ENCODE measurements at places on chromosomes 6 and 20. TPM values are rescaled to one million over a fixed set of nuclear protein-coding genes. Genes with fewer than 3 reads are reported as not detected.

- DNase-seq: no peak
These were observed 108.3 kb downstream of the KIF13A start for GRCh38 chr6:17879184-17879583.

- DNase-seq: no peak
These were observed 122.0 kb downstream of the TCP11 start for GRCh38 chr6:35019171-35019570.

Gene LIN28B
- 0.13 TPM for polyA plus RNA-seq

GRCh38 chr6:125200941-125201340, 47.4 kb downstream of the TPD52L1 start:
- DNase-seq: no peak

GRCh38 chr6:47278545-47278944, 31.2 kb downstream of the TNFRSF21 start:
- no peak for DNase-seq

- no peak for DNase-seq
These were observed 8.2 kb upstream of the CD93 start for GRCh38 chr20:23094213-23094896.

GRCh38 chr6:3320238-3320811, 61.6 kb downstream of the PSMG4 start:
- no peak for DNase-seq

Gene PRPH2
- polyA plus RNA-seq: 2.3 TPM

Gene CNR1
- polyA plus RNA-seq: 0.85 TPM

Gene OOEP
- not detected for polyA plus RNA-seq

DNA sequence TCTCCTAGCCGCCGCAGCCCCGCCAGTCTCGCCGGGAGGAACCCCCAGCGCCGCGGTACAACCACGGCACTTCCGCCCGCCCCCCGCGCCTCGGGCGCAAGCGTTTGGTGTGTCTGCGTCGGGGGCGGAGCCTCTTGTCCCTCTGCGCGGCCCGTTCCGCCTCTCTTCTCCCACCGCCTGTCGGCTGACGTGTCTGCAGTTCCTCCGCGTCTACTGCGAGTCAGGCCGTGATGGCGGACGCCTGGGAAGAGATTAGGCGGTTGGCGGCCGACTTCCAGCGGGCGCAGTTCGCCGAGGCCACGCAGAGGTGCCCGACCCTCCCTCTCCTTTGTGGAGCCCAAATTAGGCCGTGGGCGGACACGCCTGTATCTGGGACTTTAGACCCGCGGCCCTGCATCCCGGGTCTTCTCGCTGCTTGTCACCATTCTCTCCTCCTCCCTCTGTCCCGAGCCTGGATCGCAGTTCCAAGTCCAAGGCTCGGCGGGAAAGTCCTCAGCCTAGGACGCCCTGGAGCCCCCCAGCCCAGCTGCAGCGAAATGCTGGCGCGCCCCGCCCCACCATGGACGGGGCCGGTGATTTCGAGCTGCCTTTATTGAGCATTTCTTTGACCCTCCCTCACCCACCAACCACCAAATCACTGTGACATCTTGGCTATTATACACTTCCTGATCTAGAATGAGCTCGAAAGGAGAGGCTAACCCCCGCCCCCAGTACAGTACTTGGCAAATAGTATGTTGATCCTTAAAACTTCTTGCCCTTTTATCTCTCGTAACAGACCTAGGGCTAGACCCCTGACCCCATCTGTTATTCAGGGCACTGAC, at the start of gene UFL1:
UFL1 (plus strand) TSS at position 163 of the 821 bp plus-strand sequence; CDS start at position 231, 68 bp downstream.
- peak; percentile 94 for DNase-seq

Gene FAM83C
- polyA plus RNA-seq: 0.03 TPM

Gene PNLDC1
- polyA plus RNA-seq: 0.19 TPM

GRCh38 chr6:9810286-9810685, 604.6 kb downstream of the TFAP2A start:
- DNase-seq: no peak

- DNase-seq: no peak
These were observed 11.6 kb downstream of the MAP3K7 start for GRCh38 chr6:90575267-90575666.

DNA sequence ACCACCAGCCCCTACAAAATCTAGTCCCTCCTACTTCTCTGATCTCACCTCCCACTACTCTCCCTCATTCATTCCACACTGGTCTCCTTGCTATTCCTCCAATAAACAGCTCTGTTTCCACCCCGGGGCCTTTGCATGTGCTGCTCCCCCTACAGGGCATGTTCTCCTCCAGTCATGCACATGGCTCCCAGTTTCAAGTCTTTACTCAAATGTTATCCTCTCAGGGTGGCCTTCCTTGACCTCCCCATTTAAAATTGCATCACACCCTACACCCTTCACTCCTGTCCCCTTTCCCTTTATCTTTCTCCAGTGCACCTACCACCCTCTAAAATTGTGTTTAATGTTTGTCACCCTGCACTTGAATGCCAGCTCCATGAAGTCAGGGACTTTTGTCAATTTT, 174.5 kb downstream of the MRPL14 start:
- DNase-seq: no peak

GRCh38 chr6:28167068-28167467, 25.4 kb downstream of the ZKSCAN8 start:
- no peak for DNase-seq

- DNase-seq: no peak
These were observed 158.9 kb downstream of the LY86 start for GRCh38 chr6:6747371-6747770.

All from renal pelvis (tissue), 12 donors.